ENCODE measurements at places on chromosomes 4 and X.

DNA sequence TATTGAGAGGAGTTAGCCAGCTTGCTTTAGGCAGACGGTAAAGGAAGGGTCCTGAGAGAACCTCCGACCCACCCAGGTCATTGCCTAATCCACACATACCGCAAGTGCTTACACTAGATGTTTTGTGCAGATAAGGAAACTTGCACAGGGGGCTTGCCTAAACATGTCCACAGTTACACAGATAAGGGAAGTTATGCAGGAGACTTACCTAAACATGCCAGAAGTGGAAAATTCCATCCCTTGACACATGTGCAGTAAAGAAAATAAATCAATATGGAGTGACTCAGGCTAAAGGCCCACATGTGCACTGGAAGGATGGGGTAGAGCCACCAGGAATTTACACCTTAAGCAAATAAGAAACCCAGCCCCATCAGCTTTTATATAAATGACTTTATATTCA, 232.8 kb upstream of the HDX start:
- no peak for DNase-seq

DNA sequence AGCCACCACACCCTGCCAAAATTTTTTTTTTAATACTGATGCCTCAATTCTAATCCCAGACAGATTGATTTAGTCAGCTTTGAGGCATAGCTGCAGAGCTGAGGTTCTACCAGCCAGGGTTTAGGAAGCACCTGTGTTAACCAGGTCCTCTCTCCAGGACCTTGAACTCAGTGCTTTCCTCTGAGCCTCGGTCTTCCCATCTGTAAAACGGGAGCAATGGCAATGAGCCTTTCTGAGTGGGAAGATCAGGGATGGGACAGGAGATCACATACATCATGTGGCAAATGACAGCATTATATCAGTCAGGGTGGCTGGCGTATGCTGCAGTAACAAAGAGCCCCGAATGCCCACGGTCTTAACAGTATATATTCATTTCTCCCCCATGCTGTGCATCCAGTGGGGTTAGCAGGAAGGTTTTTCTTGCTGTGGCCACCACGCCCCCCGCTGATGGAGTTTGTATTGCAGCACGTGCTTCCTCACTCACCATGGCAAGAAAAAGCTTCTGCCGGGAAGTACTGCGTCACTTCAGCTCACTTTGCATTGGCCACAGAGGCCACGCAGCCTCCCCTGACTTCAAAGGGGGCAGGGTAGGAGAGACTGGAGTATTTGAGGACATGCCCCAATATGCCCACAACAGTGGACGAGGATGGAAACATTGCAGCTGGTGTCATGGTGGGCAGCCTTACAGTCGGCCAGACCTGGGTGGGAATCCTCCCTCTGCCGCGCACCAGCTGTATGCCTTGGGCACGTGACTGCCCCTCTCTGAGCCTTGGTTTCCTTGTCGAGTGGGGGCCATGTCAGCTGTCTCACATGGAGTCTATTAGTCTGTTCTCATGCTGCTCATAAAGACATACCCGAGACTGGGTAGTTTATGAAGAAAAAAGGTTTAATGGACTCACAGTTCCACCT, 24.1 kb upstream of the MRFAP1 start:
- no peak for DNase-seq

GRCh38 chr4:81667539-81667938, 195.8 kb upstream of the RASGEF1B start:
- no peak for DNase-seq

DNA sequence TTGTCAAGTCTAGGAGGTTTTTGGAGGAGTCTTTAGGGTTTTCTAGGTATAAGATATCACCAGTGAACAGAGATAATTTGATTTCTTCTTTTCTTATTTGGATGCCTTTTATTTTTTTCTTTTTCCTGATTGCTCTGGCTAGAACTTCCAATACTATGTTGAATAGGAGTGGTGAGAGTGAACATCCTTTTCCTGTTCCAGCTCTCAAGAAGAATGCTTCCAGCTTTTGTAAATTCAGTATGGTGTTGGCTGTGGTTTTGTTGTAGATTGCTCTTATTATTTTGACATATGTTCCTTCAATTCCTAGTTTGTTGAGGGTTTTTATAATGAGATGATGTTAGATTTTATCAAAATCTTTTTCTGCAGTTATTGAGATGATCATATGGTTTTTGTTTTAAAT, 165.6 kb upstream of the WDFY3 start:
- no peak for DNase-seq

DNA sequence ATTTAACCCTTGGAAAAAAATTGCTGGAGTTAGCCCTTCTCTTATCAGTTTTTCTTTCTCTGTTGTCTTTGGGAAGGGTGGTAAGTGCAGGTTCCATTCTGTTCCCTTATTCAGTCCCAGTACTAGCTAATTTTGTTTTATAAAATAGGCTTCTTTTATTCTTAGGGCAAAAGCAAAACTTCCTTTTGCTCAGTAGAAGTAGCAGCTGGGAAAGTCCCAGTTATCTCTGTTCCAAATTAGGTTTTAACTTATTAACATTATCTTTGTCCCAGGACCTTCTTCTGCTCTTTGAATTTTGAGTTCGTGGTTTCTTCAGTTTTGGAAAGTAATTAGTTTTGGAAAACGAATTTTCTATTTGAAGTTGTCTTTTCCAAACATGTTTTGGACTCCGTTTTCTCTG, 61.1 kb downstream of the BANK1 start:
- no peak for DNase-seq

DNA sequence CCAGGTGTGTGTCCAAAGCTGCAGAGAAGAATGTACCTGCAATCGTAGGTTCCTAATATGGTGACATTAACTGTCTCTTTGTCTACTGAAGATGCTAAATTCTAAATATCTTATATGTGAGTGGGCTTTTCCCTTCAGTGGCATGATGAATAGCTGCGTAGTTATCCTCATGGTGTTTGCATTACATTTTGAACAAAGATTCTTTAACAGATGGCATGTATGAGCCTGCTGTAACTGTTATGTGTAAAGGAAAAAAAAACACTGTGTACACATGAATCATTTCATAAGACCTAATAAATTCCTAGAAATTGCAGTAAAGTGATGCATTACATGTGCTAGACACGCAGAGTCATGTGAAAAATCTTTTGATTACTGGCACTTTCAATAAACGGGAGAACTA, 288.0 kb downstream of the SH2D1A start:
- no peak for DNase-seq

DNA sequence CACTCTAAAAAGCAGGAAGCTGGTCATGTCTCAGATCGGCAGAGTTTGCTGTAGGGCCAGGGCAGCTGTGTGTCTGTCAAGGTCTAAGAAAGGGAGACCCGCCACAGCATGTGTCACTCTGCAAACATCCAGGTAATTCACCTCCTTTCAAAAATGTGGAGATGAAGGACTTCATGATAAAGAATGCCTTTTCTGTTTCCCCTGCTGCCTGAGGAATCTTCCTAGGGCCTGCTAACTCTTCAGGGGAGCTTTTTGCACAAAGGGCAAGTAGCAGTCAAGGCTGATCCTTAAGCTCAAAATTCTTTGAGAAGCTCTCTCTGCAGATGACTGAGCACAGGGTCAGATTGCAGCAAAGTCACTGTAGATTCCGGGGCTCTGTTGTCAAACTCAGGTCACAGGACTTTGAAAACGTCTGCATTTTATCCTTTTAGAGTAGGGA, 21.1 kb downstream of the RASL11B start:
- no peak for DNase-seq

DNA sequence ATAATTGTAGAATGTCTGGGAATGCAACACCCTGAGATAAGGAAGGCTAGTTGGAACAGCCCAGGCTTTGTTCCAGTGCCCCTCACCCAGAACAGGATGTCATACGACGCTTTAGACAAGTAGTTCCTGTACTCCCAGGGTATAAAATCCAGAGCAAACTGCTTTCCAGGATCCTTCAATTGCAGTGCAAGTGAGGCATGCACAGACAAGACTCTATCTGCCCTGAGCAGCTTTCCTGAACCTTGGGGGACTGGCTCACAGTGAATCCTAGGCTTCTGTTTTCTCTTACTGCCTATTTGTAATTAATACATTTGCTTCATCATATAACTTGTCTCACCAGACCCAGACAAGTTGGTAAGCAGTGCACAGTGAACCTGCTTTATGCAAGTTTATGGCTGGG, 48.4 kb upstream of the IL9R start:
- no peak for DNase-seq

GRCh38 chr4:84937381-84937977, 29.0 kb downstream of the WDFY3 start:
- DNase-seq, result no peak

DNA sequence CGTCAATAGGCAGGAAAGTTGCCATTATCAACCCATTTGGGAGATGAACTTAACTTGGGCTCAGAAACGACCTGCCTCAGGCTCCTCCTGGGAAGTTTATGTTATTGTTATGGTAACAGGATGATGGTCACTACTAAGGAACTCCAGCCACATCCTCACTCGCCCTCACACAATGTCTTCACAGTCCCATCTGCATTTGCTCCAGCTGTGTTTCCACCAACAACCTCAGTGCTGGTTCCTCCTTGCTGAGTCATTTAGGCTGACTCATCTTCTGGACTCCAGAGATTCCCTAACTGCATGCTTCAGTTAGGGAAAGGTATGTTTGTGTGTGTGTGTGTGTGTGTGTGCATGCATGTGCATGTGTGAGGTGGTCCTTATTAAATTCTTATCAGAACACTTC, 293.4 kb upstream of the BOD1L1 start:
- DNase-seq, result no peak

DNA sequence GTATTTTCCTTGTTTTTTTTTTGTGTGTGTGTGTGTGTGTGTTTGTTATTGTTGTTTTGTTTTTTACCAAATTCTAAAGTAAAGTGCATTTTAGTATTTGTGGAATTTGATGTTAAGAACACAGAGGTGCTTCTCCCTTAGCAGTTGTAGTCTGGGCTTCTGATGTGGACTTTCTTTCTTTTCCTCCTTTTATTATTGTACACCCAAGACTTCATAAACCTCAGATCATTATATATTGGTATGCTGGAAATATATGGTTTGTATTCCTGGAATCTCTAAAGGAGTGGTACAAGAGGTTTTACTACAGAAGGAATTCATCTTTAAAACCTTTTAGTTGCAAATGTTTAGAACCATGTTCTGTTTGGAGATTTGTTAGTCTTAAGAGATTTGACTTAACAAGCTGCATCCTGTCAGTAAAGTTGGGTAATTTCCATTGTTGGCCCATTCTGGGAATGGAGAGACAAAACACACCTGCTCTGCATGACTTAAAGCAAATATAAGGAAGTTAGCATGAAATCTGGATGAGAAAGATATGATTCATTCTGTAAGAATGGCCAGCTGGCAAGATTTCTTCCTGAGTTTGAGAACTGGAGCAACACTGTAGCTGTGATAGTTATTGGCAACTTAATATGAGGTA, 64.0 kb downstream of the SMAD1 start:
- no peak for DNase-seq

GRCh38 chr4:1512738-1513660, 106.8 kb upstream of the NKX1-1 start:
- DNase-seq, result no peak

DNA sequence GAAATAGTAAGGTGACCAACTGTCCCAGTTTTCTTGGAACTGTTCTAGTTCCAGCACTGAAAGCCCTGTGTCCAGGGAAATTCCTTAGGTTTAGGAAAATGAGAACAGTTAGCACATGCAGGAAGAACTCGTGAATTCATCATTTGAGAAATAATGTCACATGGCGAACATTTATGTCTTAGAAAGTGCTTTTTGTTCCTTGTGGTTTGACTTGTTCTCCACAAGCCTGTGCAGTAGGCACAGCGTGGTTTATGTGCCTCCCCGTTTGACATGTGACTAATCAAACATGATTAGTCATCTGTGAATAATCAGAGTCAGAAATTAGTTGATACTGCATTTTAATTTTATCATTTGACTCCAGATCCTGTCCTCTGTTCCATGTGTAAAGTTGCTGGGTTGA, 556.0 kb upstream of the CPEB2 start:
- DNase-seq, result no peak
